ENCODE measurements at places on chromosomes 11 and 22.
A peak's percentile ranks its signal among the peaks of the same experiment; 100 is the strongest.

DNA sequence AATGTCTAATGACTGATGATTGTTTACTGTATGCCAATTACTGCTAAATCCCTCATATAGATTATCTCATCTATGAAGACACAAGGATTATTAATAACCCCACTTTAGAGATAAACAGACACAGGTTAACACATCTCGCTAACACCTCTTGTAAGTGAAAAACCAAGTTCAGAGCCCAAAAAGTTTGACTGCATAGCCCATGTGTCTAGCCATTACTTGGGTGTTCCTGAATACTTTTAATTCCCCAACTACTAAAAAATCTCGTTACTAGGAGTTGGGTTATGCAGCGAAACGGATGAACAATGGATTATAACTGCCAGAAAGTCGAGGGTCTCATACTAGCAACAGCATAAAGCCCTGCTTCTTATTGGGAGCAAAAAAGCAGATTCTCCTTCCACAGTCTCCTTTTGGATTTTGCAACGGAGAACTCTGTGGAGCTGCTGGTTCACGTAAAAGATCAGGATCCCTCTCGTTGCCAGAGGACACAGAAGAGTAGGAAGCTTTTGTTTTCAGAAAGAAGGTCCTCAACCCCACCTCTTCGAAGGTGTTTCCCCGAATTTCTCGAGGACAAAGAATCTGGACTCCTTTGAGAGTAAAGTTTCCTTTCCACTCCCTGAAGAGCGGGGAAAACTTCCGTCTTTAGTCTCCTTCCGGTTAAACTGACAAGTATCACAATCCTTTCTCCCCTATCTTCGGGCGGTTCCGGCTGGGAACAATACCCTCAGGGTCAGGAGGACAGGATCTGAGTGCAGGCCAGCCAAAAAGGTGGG, 979 bp downstream of the ZBED5 start:
- DNase-seq = no peak

- no peak for DNase-seq
Measured at GRCh38 chr22:19579880-19580279, 55.7 kb upstream of the CLDN5 start.

GRCh38 chr11:15599376-15599775, 484.7 kb downstream of the INSC start:
- DNase-seq = no peak

GRCh38 chr11:73141031-73141308, 1.1 kb downstream of the FCHSD2 start:
- no peak for DNase-seq

GRCh38 chr11:13116491-13116890, 107.4 kb downstream of the RASSF10 start:
- DNase-seq = no peak

GRCh38 chr22:29044657-29045176, 16.9 kb downstream of the C22orf31 start:
- no peak for DNase-seq

DNA sequence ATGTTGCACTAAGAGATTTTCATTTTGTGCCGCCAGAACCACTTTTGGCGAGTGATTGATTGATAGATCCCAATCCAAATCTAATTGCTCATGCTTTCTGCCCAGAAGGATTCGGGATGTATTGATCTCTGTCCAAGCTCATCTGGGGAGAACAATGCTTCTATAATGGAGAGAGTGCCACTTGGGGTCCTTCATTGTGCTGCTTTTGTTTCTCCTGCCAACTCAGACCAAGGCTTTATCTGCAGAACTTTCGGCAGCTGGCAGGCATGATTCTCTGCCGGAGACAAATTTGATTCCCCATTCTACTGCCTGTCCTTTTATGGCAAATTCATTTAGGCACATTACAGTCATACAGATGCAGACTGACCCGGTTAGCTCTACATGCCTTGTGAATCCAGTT, 62.9 kb upstream of the NTM start:
- DNase-seq = no peak

GRCh38 chr11:86891036-86891435, 64.2 kb downstream of the FZD4 start:
- no peak for DNase-seq

DNA sequence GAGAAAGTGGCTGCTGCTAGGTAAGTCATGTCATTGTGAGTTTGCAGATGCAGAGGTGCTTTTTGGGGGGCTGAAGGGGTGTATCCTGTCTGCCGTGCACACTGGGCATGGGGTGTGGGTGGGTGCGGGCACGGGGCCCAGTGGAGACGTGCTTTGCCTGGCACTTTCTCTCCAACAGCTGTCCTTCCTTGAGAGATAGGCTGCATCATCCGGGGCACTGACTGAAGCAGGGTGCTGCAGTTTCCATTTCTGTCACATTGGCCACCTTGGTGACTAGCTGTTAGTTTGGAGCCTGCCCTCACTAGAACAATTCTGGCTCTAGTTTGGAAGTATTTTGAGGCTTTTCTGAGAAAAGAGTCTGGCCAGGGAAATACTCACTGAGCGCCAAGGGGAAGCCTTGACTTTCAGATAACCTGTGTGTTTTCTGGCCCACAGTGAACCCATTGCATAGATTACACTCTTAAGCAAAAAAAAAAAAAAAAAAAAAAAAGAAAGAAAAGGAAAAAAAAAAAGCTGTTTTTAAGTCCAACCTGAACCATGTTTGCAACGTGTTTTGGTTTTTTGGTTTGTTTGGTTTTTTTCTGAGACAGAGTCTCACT, 219.2 kb downstream of the NAV2 start:
- no peak for DNase-seq

DNA sequence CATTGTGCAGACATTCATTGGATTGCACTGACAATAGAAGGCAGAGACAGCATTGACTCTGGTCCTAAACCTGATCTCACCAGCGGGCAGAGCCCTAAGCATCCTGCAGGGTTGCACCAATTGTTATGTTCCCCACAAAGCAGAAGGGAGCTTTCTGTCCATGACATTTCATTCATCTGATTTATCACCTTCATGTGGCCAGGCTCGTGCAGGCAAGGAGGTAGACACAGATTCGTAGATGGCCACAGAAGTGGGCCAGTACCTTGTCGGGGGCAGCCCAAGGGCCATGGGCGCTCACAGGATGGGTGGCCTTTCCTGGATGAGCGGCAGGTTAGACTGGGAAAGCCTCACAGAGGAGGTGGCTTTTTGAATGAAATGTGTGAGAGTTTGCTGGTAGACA, 2.9 kb downstream of the TSKU start:
- no peak for DNase-seq

- DNase-seq = no peak
Measured at GRCh38 chr22:31083923-31084810, 3.0 kb downstream of the SMTN start.

- DNase-seq = no peak
Measured at GRCh38 chr11:67300256-67300755, 3.0 kb upstream of the SSH3 start.

- no peak for DNase-seq
Measured at GRCh38 chr11:74102321-74102720, 68.5 kb downstream of the C2CD3 start.

DNA sequence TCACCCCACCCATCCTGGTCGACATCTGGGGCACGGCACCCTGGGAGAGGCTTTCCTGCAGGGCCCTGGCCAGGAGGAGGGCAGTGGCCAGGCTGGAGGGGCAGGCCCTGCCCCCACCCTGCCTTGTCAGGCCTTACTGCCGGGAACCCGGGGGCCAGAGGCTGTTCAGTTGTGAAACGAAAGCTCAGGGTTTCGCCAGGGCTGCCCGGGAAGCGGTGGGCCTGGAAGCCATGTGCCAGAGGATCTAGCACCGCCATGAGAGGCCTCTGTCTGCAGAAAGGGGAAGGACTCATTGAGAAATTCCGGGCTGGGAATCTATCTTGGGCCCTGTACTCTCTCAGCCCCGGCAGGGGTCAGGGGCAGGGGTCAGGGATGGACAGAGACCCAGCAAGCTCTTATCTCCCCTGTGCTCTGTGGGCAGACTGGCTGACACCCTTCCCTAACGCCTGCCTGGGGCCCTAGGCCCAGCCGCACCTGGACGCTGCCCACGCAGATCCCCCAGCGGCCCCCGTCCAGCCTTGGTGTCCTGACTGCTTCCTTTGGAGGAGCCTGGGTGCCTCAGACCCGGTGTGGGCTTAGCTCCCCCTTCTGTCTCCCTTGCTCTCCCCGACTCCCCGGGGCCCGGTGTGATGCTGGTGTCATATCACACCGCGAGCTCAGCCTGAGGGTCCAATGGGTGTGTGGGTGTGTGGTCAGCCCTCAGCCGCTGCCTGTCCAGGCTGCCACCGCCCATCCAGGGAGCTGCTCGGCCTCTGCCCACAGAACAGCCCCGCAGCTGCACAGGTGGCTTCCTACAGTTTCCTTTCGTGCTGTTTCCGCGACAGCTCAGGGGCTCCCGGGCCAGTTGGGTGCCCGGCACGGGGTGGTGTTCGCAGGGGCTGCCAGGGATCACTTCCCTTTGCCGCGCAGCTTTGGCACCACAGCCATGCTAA, 6.5 kb downstream of the PIM3 start:
- no peak for DNase-seq

- no peak for DNase-seq
Measured at GRCh38 chr11:100205926-100206325, 481.2 kb upstream of the ARHGAP42 start.

DNA sequence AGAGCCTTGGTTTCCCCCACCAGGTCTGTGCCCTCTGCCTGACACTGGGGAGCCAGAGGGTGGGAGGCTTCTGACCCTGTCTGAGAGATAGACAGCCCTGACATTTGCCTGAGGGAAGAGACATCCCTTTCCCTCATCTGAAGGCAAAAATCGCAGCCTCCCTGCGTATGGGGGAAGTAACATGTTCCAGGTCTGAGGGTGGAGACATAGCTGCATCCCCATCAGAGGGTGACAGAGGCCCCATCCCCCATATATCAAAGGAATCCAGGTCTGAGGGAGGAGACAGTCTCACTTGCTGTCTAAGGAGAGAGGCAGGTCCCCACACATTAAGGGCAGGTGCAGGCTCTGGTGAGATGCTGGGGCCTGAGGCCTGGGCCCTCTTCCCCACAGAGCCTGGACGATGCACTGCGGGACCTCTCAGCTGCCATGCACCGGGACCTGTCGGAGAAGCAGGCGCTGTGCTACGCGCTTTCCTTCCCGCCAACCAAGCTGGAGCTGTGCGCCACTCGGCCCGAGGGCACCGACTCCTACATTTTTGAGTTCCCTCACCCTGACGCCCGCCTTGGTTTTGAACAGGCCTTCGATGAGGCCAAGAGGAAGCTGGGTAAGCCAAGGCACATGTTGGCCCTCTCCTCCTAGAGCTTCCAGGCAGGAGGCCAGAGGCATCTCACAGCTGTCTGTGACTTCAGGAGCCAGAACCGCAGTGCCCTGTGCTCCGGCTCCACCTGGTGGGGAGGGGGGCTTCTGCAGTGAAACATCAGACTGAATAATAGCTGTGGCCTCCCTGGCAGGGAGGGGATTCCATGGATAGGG, 16.1 kb upstream of the RELT start:
- DNase-seq = peak; percentile 27

GRCh38 chr22:45064313-45065278, 54.8 kb upstream of the PHF21B start:
- DNase-seq = peak; percentile 19

DNA sequence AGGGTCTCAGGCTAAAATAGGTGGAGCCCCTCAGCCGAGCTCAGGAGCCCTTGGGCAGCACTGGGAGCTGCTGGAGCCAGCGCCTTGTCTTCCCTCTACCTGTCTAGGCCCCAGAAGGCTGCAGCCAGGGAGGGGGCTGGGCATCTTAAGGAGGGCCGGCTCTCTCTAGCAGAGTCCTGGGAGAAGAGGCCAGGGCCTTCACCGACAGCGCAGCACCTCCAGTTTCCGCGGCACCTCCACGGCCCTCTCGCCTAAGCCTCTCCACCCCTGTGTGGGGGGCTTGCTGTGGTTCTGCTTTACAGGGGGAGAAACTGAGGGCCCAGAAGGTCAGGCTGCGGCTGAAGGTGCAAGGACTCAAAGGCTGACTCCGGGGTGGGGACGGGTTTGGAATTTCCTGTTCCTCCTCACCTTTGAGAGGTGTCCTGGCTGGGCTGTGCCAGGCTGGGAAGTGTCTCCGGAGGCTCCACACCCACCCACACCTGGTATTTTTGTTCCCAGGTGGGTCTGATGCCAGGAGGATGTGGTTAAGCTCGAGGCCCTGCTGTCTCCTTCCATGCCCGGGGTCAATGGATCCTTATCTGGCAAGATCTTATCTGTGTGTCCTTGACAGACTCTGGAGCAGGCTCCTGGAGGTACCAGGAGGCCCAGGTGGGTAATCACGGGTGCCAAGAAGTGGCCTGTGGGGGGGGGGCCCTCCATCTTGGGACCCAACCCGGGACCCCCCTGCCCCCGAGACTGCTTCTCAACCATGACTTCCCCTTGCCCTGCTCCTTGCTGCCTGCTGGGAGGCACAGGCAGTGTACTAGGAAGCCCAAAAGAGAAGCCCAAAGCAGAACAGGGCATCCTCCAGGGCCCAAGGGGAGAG, 95.3 kb upstream of the FGF3 start:
- no peak for DNase-seq

- DNase-seq = no peak
Measured at GRCh38 chr22:32380991-32381390, 23.3 kb downstream of the RFPL3 start.

DNA sequence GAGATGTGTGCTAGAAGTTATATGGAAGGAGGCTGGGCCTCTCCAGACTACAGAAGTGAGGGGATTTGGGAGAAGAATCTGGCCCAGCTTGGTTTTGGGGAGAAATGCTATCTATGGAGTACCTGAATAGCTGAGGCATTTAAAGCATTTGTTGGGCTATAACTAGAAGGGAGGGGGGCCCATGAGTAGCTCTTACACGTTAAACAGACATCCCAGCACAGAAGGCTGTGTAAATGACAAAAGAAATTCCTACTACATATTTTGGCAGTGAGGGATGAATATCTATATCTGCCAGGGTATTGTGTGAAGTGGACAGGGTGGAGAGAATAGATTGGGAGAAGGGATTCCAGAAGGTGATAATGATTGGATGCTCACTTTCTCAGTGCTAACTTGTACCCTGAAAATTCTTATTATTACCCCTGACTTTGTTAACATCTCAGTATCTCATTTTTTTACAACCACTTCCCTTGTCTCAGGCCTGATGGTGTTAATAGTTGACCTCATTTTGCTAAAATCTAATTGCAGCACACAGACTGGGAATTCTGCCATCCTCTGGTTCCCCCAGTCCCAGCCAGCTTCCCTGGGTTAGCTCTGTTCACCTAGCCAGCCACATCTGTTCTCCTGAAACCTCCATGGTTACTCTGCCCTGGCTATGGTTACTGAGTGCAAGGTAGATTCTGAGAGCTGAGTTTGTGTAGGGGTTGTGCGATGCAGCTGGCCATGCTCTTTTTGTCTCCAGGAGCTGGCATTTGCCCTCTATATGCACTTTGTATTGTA, 28.8 kb upstream of the RRM1 start:
- DNase-seq = no peak

DNA sequence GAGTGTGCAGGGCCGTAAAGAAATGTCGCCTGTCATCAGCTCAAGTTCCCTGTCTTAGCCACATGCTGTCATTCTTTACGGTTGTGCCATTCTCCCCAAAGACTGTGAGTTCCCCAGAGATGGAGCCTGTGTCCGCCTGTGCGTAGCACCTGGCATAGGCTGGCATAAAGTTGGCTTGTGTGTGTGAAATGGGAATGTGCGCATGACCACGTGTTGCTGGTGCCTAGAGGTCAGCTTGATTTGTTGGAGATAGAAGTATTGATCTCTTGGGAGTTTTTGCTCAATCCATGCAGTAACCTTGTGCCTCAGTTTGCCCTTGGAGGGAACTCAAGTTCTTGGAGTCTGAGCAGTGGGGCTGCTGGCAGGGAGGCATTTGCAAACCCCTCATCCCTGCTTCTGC, 9.4 kb downstream of the CHADL start:
- no peak for DNase-seq

All from activated T-cell treated with anti-CD3 and anti-CD28 coated beads, Interleukin-2, amount 50 U/mL, for 4 hours (primary cell).